NCI-H187 treated with DMSO at 0.1 percent for 48 hours (cell line): ENCODE measurements at places on chromosomes 6 and 20.

- no peak for DNase-seq
These were observed 176.7 kb downstream of the LAMA2 start for GRCh38 chr6:129059650-129060049.

GRCh38 chr6:158168040-158168289, at the start of gene SERAC1:
Gene SERAC1, minus strand, starts transcription at chr6:158168262. Its CDS starts 9,899 bp downstream, at chr6:158158363.
- DNase-seq, result no peak

GRCh38 chr20:50302341-50303057, 111.9 kb downstream of the CEBPB start:
- no peak for DNase-seq

DNA sequence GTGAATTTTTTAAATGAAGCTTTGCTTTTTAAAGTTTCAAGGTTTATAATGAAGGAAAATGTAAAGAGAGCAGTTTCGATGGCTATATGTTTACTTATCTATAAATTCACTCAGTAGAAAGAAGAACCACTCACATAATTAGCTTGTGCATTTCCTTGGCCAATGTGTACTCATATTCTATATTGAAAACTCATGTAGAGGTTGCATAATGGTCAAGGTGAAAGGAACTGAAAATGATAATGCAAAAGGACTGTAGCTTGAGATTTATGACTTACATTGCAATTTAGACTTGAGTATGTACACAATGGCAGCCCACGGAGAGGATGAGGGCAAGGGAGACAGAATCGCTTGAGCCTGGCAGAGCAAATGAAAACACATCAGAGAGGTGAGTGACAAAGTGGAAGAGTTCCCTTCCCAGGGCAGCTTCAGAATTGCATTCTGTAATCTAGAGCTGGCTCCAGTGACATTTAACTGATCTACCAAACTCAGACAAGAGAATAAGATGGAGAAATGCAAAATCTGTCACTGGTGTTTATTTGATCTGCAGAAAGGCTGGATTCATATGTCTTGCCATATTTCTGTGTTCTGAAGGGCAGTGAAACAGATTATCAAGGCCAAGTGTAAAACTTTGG, 191.8 kb downstream of the TMEM200A start:
- peak; percentile 76 for DNase-seq

- no peak for DNase-seq
These were observed 18.8 kb downstream of the HLA-E start for GRCh38 chr6:30507849-30508827.

DNA sequence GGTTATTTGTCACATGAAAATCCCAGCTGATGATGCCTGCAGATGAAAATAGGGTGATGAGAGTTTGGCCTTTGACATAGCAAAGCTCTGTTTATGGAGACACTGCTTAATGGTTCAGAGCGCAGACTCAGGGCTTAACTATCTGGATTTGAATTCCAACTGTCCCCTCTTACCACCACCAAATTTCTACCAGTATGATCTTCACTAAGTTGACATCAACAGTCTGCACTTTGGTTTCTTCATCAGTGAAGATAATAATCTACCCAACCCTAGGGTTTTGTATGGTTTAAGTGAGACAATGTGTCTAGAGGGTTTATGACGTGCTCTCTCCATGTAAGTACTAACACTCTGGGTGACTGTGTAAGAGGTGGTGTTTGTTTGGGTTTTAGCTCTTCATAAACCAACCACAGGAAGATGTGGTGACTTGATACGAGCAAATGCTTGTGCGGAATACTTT, 151.4 kb upstream of the TNFAIP3 start:
- no peak for DNase-seq

GRCh38 chr6:111461860-111462259, 21.2 kb downstream of the REV3L start:
- no peak for DNase-seq

- DNase-seq, result no peak
These were observed 154.7 kb downstream of the JARID2 start for GRCh38 chr6:15400572-15401004.

- no peak for DNase-seq
These were observed 160.1 kb downstream of the DLL1 start for GRCh38 chr6:170130771-170131241.

GRCh38 chr6:108598305-108598863, 37.7 kb downstream of the FOXO3 start:
- DNase-seq, result no peak

DNA sequence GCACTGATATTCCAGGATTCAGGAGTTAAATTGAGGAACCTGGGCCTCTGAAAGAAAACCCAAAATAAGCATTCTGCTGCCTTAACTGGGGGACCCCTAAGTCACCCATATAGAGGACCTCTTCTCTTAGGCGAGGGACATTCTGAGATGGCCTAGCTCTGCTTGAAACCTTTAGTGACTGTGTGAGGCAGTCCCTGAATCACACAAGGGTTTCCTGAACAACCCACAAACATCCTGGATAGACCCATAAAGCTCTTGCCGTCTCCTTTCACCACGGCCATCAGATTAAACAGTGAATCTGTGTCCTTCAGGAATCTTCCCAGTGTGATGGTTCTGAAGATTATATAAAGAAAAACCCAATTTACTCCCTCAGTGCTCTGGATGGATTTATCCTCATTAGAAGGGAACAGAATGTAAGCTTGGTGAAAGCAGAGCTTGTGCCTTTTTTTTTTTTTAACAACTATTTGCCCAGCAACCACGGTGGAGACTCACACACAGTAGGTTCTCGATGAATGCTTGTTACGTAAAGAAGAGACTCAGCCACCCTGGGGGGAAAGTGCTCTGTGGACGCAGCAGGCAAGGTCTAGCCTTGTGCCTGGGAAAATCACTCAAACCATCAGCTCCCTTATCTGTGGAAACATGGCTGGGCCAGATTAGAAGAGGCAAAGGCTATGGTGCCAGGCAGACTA, 39.1 kb upstream of the SIRPG start:
- no peak for DNase-seq

GRCh38 chr6:3963426-3963825, 114.3 kb downstream of the FAM50B start:
- no peak for DNase-seq

DNA sequence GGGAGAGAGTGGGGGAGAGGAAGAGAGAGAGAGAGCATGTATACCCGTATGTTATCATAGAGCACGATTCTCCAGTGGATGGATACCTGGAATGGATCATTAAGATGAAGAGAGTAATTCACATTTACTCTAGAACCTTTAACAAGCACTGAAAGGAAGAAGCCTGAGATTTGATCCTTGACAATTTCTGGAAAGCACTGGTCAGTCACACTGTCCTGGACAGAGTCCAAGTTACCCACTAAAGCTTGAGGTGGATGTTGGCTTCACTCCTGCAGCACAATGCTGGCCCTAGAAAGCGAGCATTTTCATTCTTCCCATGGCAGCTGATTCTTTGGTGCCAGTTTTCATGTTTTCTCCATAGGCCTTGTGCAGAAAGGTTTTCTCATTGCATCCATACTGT, 25.6 kb downstream of the NFYA start:
- no peak for DNase-seq

- DNase-seq, result no peak
These were observed 714 bp upstream of the RTEL1 start for GRCh38 chr20:63657260-63657936.

GRCh38 chr6:148713921-148714320, 32.9 kb upstream of the UST start:
- DNase-seq, result no peak

DNA sequence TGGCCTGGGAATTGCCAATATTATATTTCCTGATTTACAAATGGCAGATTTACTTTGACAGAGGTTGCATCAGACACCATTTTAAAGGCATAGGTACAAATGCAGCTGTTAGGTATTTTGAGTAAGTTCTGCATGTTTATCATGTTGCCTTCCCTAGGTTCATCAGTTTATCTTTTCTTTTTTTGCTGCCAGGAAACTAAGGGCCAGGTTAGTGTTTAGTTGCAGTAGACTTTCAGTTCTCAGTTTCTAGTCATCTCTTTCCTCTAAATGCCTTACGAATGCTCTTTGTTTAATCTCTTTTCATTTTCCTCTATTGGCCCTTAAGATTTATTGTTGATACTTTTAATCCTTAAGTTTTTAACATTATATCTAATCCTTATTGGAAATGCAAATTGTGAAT, 129.9 kb downstream of the SMAP1 start:
- no peak for DNase-seq

- DNase-seq, result no peak
These were observed 4.3 kb downstream of the OR2J3 start for GRCh38 chr6:29112135-29112534.

DNA sequence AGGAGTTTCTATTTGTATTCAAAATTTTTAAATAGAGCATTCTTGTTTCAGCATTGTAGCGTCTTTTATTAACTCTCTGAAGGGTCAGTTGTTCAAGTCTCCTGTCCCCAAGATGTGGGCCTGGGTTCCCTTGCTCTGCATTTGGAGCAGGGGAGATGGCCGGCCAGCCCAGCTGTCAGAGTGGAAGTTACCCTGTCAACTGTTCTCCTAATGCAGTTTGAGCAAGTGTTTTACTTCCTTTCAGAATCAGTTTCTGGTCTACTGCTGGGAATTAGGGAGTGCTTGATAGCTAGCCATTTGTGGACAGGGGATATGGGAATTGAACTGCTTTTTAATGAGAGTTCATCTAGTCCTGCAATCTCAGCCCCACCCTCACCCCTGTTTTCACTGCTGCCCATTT, 116.6 kb downstream of the QKI start:
- DNase-seq, result no peak

GRCh38 chr6:63403725-63404124, 83.9 kb upstream of the LGSN start:
- no peak for DNase-seq

GRCh38 chr6:65449926-65450325, 257.1 kb downstream of the EYS start:
- no peak for DNase-seq

DNA sequence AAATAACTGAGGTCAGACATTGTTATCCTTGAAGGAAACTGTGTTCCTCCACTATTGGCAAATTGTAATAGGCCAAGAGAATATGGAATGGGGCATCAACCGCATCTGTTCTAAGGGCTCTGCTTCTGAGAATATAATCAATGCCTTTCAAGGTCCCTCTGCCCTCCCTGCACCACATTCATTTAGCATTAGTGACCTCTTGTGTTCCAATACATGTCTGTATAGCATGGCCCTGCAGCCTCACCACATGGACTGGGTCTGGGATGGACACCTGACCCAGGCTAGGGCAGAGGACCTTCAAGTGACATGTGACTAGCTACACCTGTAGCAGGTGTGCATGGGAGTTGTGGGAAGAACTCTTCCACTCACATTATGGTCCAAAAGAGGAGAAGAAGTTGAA, 14.2 kb downstream of the BTN3A1 start:
- no peak for DNase-seq

DNA sequence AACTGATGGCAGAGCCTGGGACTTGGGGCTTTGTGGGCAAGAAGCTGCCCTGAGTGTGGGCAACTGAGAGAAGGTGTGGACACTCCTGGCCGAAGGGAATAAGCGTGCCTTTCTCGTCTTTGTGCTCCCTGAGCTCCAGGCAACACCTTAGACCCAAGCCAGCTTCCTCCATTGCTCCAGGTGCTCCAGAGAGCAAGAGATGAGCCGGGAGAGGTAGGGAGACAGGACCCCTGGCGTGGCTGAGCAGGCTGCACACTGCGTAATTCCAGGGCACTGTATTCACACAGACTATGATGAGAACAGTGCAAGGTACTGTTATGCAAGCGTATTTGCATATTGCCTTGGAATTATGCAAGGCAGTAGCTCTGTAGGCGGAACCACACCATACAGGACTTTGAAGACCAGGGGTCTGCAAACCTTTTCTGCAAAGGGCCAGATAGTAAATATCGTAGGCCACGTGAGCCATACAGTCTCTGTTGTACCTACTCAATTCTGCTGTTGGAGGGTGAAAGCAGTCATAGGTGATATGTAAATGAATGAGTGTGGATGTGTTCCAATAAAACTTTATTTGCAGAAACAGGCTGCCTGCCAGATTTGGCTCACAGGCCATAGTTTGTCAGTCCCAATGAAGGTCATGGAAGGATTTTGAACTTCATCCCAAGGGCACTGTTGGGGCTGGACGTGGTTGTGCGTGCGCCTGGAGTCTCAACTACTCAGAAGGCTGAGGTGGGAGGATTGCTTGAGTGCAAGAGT, 42.1 kb upstream of the FAM83D start:
- no peak for DNase-seq

DNA sequence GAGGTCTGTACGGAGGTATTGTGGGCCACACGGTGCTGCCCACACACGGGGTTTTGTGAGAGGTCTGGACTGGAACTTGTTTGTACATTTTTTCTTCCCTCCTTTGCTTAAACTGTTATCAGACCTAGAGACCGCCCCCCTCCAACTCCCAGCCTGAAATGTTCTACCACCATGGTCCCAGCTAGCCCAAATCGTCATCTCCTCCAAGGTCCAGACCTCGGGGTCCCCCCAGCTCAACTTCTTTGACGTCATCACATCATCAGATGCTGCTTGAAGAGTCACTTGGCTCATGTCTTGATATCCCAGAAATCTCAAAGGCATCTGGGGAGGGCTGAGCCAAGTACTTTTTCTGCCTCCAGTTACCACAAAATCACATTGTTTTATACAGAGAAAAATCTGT, 2.8 kb upstream of the CCDC170 start:
- no peak for DNase-seq

DNA sequence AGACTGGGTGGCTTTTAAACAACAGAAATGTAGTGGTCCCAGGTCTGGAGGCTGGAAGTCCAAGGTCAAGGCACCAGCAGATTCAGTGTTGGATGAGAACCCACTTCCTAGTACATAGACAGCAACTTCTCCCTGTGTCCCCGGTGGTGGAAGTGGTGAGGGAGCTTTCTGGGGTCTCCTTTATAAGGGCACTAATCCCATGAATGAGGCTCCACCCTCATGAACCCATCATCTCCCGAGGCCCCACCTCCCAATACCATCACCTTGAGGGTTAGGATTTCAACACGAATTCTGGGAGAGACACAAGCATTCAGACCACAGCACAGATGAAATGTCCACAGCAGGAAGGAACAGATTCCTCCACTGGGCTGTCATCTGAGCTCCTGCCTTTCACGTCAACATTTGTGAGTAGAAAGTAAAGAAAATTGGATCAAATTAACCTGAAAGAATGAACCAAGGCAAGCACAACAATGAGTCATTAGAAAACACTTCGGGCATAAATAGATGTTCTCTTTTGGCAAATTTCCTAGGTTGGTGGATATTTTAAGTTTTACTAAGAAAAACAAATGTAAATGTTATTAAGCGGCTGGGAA, 130.7 kb downstream of the RNASET2 start:
- no peak for DNase-seq

GRCh38 chr20:41055679-41056078, 27.1 kb downstream of the TOP1 start:
- no peak for DNase-seq

DNA sequence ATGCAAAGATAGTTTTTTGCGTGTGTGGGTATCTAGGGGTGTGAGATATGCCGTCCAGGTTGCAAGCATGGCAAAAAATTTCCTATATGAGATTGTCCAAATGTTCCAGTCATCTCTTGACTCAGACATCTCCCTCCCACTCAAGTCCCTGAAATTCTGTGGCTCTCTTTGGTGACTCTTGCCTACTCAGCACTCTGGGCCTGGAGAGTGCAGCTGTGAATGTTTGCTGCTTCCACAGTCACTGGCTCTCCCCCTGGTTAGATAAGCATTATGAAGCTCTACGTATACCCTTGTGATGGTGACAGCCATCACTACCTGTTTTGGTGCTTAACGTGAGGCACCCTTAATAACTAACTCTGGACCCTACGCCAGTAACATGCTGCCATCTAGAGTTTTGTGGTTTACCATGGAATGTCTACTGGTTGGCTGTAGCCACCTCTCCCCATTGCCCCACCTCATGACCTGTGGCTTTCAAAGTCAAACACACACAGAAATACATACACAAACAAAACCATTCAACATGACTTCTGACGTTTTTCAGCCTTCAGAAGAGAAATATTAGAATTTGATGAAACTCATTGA, 621.9 kb upstream of the CITED2 start:
- no peak for DNase-seq

- DNase-seq, result no peak
These were observed 898 bp downstream of the XRN2 start for GRCh38 chr20:21303872-21304586.
